A549 treated with CpdA at 1 μM for 4 hours (cell line): ENCODE measurements at places on chromosomes 2 and 18. TPM values are rescaled to one million over a fixed set of nuclear protein-coding genes. Genes with fewer than 3 reads are reported as not detected.

Gene THSD7B
- not detected in 5 replicates for total RNA-seq

Gene CFAP53
- 0.37 to 0.44 TPM (median 0.40 TPM) in 5 replicates for total RNA-seq

Gene RAMP1
- total RNA-seq: 0.09 TPM in 1 of 5 replicates, not detected in the others

Gene RND3
- 55.5 to 72.2 TPM (median 58.5 TPM) in 5 replicates for total RNA-seq

Gene FEV
- total RNA-seq: 0.08 TPM in 1 of 5 replicates, not detected in the others

Gene CCDC138
- total RNA-seq: 7.1 to 9.8 TPM (median 7.9 TPM) in 5 replicates

Gene CCDC102B
- 0.28 to 0.49 TPM (median 0.42 TPM) in 3 of 5 replicates, not detected in the others for total RNA-seq

Gene SIX2
- 0.12 to 0.35 TPM (median 0.22 TPM) in 5 replicates for total RNA-seq

Gene IL36RN
- total RNA-seq: 0.03 to 0.07 TPM (median 0.06 TPM) in 4 of 5 replicates, not detected in the other

Gene MRPL19
- 72.0 to 74.6 TPM (median 74.0 TPM) in 5 replicates for total RNA-seq

Gene SLC9A2
- 3.0 to 3.9 TPM (median 3.3 TPM) in 5 replicates for total RNA-seq

Gene COLEC12
- 0.03 to 0.07 TPM (median 0.06 TPM) in 3 of 5 replicates, not detected in the others for total RNA-seq

Gene REG1B
- total RNA-seq: not detected in 5 replicates

Gene ELOA2
- not detected in 5 replicates for total RNA-seq

Gene CENPA
- total RNA-seq: 45.4 to 62.8 TPM (median 52.8 TPM) in 5 replicates

Gene NPPC
- total RNA-seq: 0.11 to 0.31 TPM (median 0.27 TPM) in 5 replicates

Gene CYS1
- 0.90 to 1.3 TPM (median 1.1 TPM) in 5 replicates for total RNA-seq

Gene NT5C1B
- total RNA-seq: not detected in 5 replicates

Gene LIPT1
- total RNA-seq: 3.6 to 5.5 TPM (median 3.8 TPM) in 5 replicates

Gene TRIM43
- 0.07 TPM in 1 of 5 replicates, not detected in the others for total RNA-seq

Gene KCNK3
- 0.84 to 1.5 TPM (median 1.2 TPM) in 5 replicates for total RNA-seq

Gene HOXD9
- 0.98 to 1.4 TPM (median 1.3 TPM) in 5 replicates for total RNA-seq

Gene SFT2D3
- 4.1 to 6.2 TPM (median 5.7 TPM) in 5 replicates for total RNA-seq

Gene LGALSL
- 9.0 to 12.0 TPM (median 11.2 TPM) in 5 replicates for total RNA-seq

Gene NEB
- total RNA-seq: 0.29 to 0.86 TPM (median 0.34 TPM) in 5 replicates

Gene CFC1
- not detected in 5 replicates for total RNA-seq

Gene DNAJC5G
- total RNA-seq: not detected in 5 replicates

Gene MAP3K2
- total RNA-seq: 13.4 to 24.5 TPM (median 20.0 TPM) in 5 replicates

Gene IL1F10
- total RNA-seq: not detected in 5 replicates

Gene PPP4R3B
- 31.6 to 34.0 TPM (median 33.1 TPM) in 5 replicates for total RNA-seq

Gene LDLRAD4
- 1.6 to 2.7 TPM (median 1.7 TPM) in 5 replicates for total RNA-seq

Gene LOXHD1
- not detected in 5 replicates for total RNA-seq

Gene CRYGC
- not detected in 5 replicates for total RNA-seq
